ENCODE measurements at places on chromosomes 12 and 14.

- no peak for DNase-seq
Observed at GRCh38 chr14:48665077-48665784, 920.9 kb downstream of the RPS29 start.

- no peak for DNase-seq
Observed at GRCh38 chr14:30681752-30682355, 59.7 kb downstream of the SCFD1 start.

GRCh38 chr12:66679461-66680084, 697 bp upstream of the GRIP1 start:
- DNase-seq: no peak

GRCh38 chr12:87509237-87509820, 519.9 kb downstream of the C12orf50 start:
- DNase-seq: no peak

DNA sequence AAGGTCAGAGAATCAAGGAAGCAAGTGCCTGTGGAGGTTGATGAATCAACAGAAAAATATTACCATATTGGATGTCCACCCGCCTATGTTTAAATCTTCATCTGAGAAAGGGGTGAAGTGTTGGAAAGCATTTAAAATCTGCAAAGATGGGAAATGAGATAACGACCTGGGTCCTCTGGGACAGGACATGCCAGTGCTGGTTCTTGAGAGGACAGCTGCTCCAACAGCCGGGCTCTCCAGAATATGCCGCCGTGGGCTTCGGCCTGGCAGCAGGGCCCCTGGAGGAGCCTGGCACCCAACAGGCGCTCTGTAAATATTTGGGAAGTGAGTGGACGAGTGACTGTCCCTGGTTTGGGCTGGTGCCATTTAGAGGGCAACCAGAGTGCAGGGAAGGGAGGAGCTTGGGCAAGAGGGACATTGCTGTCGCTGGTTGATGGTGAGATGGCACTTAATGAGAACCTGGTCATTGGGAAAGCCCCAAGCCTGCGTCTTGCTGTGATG, 129.9 kb downstream of the KCNA5 start:
- DNase-seq: no peak

GRCh38 chr12:107600581-107601144, 84.9 kb upstream of the PWP1 start:
- no peak for DNase-seq

GRCh38 chr14:23916004-23916403, 37.6 kb upstream of the DHRS4 start:
- no peak for DNase-seq

- DNase-seq: no peak
Observed at GRCh38 chr14:30507209-30507608, 51.7 kb upstream of the G2E3 start.

- no peak for DNase-seq
Observed at GRCh38 chr12:124878795-124879516, 15.3 kb upstream of the SCARB1 start.

GRCh38 chr14:100292301-100292775, 13.9 kb downstream of the SLC25A29 start:
- DNase-seq: no peak

GRCh38 chr14:99195602-99196309, 76.2 kb downstream of the BCL11B start:
- no peak for DNase-seq

DNA sequence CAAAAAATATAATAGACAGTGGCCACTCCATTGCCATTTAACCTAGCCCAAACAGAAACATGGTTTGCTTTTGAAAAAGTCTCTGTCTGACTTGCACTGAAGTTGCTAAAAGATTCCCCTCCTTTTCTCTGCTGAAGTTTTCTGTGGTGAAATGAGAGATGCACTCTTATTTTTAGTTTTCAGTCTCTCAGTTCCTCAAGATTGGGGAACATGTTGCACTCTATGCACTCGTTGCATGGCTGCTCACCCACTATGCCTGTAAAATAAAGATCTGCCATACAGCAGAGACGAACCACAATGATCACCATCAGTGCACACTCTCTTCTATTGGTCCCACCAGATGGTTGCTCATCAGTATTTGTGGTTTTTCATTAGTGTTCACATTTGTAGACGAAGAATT, 13.1 kb upstream of the DAAM1 start:
- DNase-seq: no peak

- DNase-seq: no peak
Observed at GRCh38 chr12:62361048-62361447, 100.8 kb downstream of the USP15 start.

GRCh38 chr12:108634341-108634751, 652 bp upstream of the SELPLG start:
- DNase-seq: no peak

DNA sequence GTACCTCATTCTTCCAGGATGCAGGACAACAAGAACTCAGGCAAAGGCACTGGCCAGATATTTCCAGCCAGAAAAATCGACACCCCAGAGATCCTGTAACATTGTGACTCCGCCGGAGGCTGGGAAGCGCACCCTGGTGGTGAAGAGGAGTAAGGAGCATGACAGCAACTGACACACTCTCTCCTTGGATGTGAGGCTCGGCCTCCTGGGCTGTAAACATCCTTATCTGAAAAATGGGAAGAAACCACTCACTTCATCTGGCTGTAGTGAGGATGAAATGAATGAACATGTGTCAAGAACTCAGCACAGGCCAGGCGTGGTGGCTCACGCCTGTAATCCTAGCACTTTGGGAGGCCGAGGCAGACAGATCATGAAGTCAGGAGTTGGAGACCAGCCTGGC, 27.5 kb downstream of the TCHP start:
- no peak for DNase-seq

DNA sequence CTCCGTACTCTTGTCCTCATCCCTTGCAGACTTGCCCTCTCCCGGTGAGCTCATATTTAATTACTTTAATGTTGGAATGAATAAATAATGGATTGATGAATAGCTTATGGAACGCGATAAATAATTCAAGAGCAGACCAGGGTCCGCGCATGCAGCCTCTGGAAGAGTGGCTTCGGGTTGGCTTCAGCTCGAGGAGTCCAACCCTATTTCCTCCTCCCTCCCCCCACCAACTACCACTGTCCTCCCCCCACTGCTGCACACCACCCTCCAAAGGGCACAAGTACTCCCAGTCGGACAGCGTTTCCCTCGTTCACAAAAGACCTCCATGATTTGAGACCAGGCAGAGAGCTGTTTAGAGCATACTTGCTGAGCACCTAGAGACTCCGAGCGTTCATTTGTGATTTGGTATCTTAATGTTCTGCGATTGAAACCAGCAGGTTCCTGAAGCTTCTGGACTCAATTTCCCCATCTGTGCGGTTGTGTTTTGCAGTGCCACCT, 647 bp upstream of the SIX1 start:
- DNase-seq: no peak

DNA sequence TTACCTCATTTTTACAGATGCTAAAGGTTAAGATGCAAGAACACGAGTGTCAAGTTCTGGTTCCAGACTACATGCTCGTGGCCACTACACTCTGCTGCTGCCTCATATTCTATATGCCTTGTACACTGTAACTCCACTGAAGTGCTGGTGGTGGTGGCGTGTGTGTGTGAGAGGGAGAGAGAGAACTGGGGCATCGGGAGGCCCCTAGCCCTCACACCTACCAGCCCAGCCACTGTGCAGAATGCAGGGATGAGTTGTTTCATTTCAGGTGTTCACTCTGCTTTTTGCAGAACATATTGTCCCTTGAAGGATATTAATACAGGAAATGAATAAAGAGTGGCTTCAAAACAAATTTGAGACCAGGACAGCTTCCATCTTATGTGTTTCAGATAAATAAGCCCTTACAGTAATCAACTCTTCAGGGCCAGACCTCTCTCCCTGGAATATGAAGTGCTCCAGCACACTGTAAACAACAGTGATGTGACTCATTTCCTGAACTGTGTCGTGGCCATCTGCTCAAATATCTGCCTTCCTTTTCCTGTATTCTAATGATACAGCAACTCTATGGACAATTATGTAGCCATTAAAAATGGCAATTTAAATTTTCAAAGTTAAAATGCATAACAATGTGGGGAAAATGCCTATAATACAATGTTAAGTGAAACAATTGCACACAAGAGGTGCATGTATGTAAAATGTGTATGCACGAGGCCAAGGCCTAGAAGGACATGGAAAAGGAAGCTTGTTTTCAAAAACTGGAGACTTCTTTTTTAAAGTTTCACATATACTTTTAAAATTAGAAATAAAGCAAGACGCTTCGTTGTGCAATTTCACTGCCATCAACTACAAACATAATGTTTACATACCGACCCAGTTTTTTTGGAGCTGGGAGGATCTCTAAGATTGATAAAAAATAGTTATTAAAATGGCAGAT, 215.4 kb downstream of the PELI2 start:
- no peak for DNase-seq

- no peak for DNase-seq
Observed at GRCh38 chr14:52370406-52370935, 56.4 kb downstream of the PTGER2 start.

DNA sequence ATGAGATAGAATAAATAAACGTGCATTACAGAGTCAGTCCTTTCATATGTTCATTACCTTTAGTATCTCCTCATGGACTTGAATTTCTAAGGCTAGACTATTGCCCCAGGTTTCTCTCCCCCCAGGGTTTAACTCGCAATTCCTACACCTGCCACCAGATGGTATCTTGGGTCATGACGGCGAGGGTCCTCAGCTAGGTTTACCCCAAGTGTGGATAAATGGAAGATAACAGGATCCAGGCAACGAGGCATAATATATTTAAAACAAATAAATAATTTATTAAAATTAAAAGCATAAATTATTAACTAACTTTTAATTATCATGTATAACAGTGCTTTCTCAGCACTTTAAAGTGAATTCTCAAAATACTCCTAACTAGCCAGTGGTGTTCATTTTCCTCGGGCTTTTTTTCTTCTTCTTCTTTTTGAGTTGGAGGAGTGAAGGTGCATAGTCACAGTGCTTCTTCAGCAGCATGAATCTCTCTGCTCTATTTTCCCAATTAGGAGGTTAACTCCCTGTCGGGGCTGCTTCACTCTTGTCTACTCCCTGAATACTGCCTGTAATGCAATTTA, 243.5 kb upstream of the CAND1 start:
- no peak for DNase-seq

GRCh38 chr12:22799503-22799902, 174.5 kb downstream of the ETNK1 start:
- DNase-seq: no peak

GRCh38 chr14:24036169-24036962, 15.4 kb upstream of the CARMIL3 start:
- DNase-seq: peak; percentile 81

- no peak for DNase-seq
Observed at GRCh38 chr12:131511803-131512561, 198.9 kb upstream of the SFSWAP start.

- DNase-seq: no peak
Observed at GRCh38 chr14:34170882-34171281, 220.0 kb upstream of the EGLN3 start.

- DNase-seq: no peak
Observed at GRCh38 chr12:52929538-52929937, 19.4 kb upstream of the KRT18 start.

- no peak for DNase-seq
Observed at GRCh38 chr12:20486233-20486632, 117.9 kb downstream of the PDE3A start.

DNA sequence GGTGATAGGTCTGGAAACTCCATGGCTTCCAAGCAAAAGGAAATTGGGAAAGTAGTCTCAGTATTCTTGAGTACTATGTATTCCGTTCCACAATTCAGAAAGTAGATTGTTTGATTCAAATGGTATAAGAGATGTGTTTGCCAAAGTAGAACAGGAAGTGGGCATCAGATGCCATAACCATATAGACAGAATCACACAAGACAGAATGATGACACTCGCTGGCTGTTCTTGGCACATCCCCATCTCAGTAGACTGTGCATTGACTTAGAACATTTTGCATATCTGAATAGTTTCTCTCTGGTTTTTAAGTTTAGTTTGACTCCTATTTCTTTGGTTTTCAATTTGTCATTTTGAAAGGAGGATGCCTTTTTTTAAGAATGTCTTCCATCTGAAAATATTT, 221.1 kb upstream of the RGS6 start:
- no peak for DNase-seq

DNA sequence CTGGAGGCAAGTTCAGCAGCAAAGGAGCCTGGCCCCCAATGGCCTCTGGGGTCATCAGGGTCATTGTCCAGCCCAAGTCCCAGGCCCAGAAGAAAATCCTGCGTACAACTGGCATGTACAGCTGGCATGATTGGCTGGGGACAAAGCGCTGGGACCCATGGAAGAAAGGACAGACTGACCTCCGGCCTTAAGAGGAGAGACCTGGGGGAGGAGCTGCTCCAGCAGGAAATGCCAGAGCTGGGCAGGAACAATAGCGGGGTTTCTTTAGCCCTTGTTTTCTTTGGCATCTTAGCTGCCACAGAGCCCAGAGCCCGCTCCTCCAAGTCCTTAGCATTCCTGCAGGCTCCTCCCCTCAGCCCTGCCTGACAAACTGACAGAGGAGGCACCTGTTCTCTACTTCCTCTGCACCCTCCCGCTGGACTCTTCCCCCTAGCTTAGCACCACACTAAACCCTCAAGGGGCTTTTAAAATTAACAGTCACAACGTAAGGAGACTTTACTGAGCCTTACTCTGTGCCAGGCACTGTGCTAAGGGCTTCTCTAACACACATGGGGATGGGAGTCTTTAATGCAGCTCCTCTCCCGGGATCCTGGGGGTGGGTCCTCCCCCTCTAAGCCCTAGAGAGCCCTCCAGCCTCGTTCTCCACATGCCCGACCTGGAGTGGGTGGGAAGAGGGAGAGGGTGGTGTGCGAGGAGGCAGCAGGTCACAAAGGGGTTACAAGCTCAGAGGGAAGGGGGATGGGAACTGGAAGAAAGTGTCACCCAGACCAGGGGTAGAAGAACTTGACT, 1.8 kb upstream of the AQP5 start:
- no peak for DNase-seq

DNA sequence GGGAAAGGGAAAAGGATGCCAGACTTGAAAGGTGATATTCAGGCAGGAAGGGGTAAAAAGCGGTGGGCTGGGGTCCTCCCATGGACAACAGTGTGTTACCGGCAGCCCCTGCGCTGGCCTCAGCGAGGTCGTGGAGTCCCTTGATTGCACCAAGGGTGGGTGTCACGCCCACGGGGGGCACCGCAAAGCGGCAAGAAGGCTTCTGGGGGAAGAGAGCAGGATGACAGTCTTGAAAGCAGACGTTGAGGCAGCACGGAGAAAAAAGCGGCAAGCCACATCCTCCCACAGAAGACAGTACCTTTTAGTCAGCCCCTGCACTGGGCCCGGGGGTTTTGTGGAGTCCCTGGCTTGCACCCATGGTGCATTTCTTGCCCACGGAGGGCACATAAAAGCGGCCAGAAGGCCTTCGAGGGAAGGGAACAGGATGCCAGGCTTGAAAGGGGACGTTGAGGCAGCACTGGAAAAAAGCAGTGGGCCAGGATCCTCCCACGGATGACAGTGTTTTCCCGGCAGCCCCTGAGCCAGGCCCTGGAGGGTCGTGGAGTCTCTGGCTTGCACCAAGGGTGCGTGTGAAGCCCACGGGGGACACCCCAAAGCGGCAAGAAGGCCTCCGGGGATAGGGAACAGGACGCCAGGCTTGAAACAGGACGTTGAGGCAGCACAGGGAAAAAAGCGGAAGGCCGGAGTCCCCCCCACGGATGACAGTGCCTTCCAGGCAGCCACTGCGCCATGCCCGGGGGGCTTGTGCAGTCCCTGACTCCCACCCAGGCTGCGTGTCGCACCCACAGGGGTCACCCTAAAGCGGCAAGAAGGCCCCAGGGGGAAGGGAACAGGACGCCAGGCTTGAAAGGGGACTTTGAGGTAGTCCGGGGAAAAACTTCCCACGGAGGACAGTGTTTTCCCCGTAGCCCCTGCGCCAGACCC, 162.2 kb upstream of the ALG10B start:
- peak; percentile 49 for DNase-seq

- no peak for DNase-seq
Observed at GRCh38 chr12:19910681-19911080, 457.7 kb upstream of the PDE3A start.
